ENCODE measurements at places on chromosomes 1 and 21. TPM values are rescaled to one million over a fixed set of nuclear protein-coding genes. Genes with fewer than 3 reads are reported as not detected.
A peak's percentile ranks its signal among the peaks of the same experiment; 100 is the strongest.

The PTPN14 gene
- 16.4 TPM for total RNA-seq

The MPL gene
- total RNA-seq: 0.13 TPM

The PDE9A gene
- 4.4 TPM for total RNA-seq

The NECTIN4 gene
- total RNA-seq: 3.1 TPM

DNA sequence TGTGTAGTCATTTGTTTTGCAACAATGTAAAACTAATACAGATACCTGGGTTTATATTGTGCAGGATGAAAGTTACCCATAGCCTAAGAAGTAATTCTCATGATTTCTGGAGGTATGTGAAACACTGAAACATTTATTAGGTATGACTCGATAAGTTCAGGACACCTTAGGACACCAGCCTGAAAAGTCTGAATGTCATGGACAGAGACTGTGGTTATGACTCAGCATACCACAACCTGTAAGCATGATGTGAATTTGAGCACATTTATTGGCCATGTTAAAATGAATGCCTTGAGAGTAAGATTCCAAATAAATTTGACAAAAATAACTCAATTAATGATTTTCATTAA lies 1471.7 kb upstream of the B3GALT2 start:
- no peak overlapping the region for H3K27ac ChIP-seq
- no peak for DNase-seq
- no peak overlapping the region for H3K4me3 ChIP-seq
- no peaks in the 10 kb centered on the region for H3K36me3 ChIP-seq
- H3K4me1 ChIP-seq: no peaks in the 10 kb centered on the region

- H3K4me3 ChIP-seq: no peak overlapping the region
- H3K4me1 ChIP-seq: peaks cover 1% of the 10 kb centered on the region
- no peaks in the 10 kb centered on the region for H3K27me3 ChIP-seq
- H3K27ac ChIP-seq: no peak overlapping the region
- DNase-seq: no peak
Measured at GRCh38 chr1:228778026-228778425, 42.7 kb downstream of the RHOU start.

- no peaks in the 10 kb centered on the region for H3K4me1 ChIP-seq
- no peak overlapping the region for H3K4me3 ChIP-seq
- no peak overlapping the region for H3K27ac ChIP-seq
- DNase-seq: no peak
- H3K36me3 ChIP-seq: no peaks in the 10 kb centered on the region
Measured at GRCh38 chr1:152374451-152374850, 14.6 kb upstream of the FLG2 start.

GRCh38 chr1:26690157-26690556 lies 5.7 kb upstream of the ARID1A start:
- H3K27ac ChIP-seq: peak overlapping the region; percentile 51
- H3K27me3 ChIP-seq: no peaks in the 10 kb centered on the region
- H3K4me1 ChIP-seq: peaks cover 39% of the 10 kb centered on the region
- H3K36me3 ChIP-seq: no peaks in the 10 kb centered on the region

GRCh38 chr1:3891329-3891865 lies 8.7 kb downstream of the C1orf174 start:
- H3K27me3 ChIP-seq: no peaks in the 10 kb centered on the region
- peaks cover 7% of the 10 kb centered on the region for H3K36me3 ChIP-seq
- no peak for DNase-seq
- H3K4me1 ChIP-seq: no peaks in the 10 kb centered on the region

- DNase-seq: no peak
- no peak overlapping the region for H3K4me3 ChIP-seq
- no peak overlapping the region for H3K27ac ChIP-seq
- no peaks in the 10 kb centered on the region for H3K27me3 ChIP-seq
- no peaks in the 10 kb centered on the region for H3K4me1 ChIP-seq
- no peaks in the 10 kb centered on the region for H3K36me3 ChIP-seq
Measured at GRCh38 chr1:212680680-212681389, 18.8 kb downstream of the BATF3 start.

DNA sequence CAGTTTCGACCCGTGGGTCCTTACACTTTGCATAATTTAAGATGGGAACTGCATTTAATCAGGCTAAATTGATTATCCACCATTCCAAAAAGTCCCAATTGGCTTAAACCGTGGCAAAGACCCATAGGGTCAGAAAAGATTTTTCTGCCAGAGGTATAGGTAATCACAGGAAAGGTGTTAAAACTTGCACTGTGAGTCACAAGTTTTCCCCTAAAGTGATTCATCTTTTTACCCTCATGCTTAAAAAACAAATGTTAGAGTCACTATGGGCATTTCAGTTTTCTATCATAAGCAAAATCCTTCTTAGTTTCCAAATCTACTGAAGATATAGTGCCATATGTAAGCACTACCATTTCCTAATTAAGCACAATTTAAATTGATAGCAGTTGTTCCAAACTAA lies 1079.8 kb downstream of the ADGRL2 start:
- no peak overlapping the region for H3K4me3 ChIP-seq
- H3K27me3 ChIP-seq: no peaks in the 10 kb centered on the region
- DNase-seq: no peak
- H3K36me3 ChIP-seq: no peaks in the 10 kb centered on the region

GRCh38 chr1:245809361-245809760 lies 654.6 kb downstream of the KIF26B start:
- no peaks in the 10 kb centered on the region for H3K36me3 ChIP-seq
- DNase-seq: no peak
- no peaks in the 10 kb centered on the region for H3K4me1 ChIP-seq
- H3K27me3 ChIP-seq: no peaks in the 10 kb centered on the region
- no peak overlapping the region for H3K27ac ChIP-seq
